Activated CD4-positive, alpha-beta T cell treated with anti-CD3 and anti-CD28 coated beads, Interleukin-2, Interleukin-4, amounts not matched to agents 100 ng/mL and 50 ng/mL, durations not matched to agents 16 hours and 8 hours (primary cell): ENCODE measurements at places on chromosomes 5 and 9.

GRCh38 chr5:22070186-22070728 is 782.9 kb downstream of the CDH12 start:
- DNase-seq, result no peak

- DNase-seq, result no peak
These were observed 202.4 kb upstream of the ZNF608 start for GRCh38 chr5:124948754-124949275.

DNA sequence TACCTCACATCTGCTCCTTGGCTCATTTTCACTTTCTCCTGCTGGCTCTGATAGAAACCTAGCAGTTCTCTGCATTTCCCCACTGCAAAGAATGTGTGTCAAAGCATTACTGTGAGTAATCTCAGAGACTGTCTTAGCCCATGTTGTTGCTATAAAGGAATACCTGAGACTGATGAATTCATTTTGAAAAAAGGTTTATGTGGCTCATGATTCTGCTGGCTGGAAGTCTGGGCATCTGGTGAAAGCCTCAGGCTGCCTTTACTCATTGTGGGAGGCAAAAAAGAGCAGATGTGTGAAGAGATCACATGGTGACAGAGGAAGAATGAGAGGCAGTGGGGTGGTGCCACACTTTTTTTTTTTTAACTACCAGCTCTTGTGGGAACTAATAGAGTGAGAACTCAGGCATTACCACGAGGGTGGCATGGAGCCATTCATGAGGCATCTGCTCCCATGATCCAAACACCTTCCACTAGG is 191.6 kb upstream of the CTNND2 start:
- DNase-seq, result peak; percentile 0

- no peak for DNase-seq
These were observed 290.2 kb upstream of the SEMA6A start for GRCh38 chr5:116864838-116865190.

DNA sequence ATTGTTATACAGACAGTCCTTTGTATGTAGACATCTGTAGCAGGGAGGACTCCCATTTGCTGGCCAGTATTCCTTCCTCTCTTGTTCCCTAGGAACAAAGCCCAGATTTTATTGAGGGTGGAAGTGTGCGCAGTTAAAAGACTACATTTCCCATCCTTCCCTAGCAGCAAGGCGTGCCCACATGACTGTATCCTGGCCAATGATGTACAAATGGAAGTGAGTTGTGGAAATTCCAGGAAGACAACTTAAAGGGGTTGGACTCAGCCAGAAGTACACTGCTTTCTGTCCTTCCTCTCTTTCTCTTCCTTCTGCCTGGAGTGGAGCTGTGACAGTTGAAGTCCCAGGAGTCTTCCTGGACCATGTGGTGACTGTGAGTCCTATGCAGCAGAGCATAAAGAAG is 89.0 kb downstream of the HRH2 start:
- no peak for DNase-seq

DNA sequence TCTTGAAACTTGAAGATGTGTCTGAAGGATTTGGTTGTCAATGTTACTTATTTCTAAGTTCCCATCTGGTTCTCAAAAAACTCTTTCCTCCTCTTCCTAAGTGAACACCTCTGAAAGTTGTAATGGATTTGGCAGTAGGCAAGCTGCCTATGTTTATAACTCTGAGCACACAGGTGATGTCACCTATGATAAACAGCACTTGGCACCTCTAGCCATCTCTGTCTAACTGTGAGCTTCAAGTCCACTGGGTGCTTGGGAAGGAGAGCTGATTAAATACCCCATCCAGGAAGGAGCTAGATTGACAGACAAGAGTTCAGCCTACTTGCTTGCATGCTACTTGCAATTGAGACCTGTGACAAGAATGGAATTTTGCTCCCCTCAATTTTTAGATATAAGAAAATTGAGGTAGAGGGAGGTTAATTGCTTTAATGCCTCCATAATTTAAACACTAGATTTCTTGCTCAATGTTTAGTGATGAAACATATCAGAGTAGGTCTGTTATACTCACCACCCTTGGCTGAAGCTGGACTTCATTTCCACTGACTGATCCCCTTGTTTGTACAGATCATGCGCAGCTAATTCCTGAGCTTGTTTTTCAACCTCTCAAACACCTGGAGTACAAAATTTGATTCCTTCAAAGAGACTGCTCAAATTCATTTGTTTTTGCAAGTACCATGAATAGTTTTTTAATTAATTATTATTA is 49.9 kb downstream of the PDE4D start:
- no peak for DNase-seq
